ENCODE measurements at places on chromosomes 2 and 18.

- DNase-seq: no peak
These were observed 4.2 kb downstream of the NABP1 start for GRCh38 chr2:191682126-191682525.

GRCh38 chr2:238278626-238279323 lies 9.6 kb downstream of the PER2 start:
- DNase-seq: no peak

GRCh38 chr2:88669482-88670214 lies 21.8 kb upstream of the RPIA start:
- DNase-seq: peak; percentile 43

GRCh38 chr18:21309248-21309647 lies 67.2 kb downstream of the GREB1L start:
- no peak for DNase-seq

- DNase-seq: peak; percentile 41
These were observed 58.6 kb downstream of the KCNG2 start for GRCh38 chr18:79856119-79857007.

DNA sequence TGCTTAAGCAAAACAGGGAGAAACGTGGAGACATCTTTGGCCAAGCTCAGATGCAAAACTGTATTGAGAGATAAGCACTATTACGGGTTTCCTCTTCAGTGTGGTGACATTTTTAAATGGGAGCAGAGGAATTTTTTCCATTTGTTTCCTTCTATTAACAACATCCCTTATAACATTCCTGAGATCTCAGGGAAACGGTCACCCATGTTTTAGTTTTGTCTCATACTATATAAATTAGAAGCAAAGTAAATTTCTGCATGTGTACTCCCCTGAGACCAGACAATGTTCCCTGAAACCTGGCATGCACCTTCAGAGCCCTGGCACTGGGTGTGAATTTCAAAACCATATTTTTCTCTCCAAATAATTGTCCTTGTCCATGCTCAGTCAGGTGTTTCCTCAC lies 57.6 kb upstream of the RNF152 start:
- DNase-seq: no peak

GRCh38 chr2:69914950-69915945 lies at the start of gene MXD1:
TSS of gene MXD1 (plus strand) at chr2:69915109. CDS start at chr2:69915331, 222 bp downstream.
- DNase-seq: peak; percentile 61

GRCh38 chr2:190093793-190094192 lies 31.3 kb upstream of the MSTN start:
- DNase-seq: peak; percentile 90

DNA sequence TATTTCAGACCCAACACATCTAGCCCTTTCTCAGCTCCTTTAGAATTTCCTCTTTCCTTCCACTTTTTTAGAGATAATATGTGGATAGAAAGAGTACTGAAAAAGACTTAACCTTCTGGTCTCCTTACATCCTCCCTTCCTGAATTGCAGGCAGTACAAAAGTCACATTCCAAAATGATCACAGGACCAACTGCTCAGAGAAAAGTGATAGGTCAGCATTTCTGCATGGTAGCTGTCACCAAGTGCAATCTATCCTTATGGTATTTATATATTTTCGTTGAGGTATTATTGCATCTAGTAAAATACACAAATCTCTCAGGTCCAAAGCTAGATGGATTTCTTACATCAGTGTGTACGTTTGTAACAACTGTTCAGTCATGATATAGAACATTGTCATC lies 427.5 kb downstream of the LPIN1 start:
- peak; percentile 40 for DNase-seq

- peak; percentile 74 for DNase-seq
These were observed 487.2 kb upstream of the GCFC2 start for GRCh38 chr2:76197842-76198448.

DNA sequence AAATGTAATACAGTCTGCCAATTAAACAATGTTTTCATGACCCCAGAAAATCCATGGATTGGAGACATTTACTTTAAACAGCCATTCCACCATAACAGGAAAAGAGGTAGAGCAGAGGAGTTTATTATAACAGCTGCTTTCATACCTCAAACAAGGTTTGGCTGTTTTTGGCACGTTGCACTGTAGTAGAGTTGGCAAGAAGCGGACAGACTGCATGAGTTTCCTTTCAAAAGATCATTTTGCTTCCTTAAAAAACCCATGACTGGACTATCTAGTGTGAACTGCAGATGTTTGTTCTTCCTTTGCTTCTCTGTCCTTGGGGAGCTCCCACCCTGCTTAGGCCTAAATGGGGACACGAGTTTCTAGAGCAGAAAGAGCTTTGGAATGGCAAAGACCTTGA lies 108.5 kb upstream of the THOC1 start:
- DNase-seq: peak; percentile 74

DNA sequence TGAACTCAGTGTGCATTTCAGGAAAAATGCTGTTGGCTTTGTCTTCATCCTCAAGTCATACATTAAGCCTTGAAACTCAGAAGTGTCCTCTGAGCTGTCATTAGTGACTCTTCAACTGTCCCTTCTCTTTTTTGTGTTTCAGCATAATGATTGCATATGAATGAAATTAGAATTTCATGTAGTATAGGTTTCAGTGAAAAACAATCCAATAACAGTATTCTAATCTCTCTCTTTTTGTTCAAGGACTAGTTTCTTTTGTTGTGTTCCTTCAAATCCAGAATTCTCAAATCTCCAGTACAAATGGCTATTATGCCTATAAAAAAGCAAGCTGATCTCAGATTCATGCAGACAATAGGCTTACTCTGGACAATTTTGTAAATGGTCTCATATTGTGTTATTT lies 133.5 kb downstream of the QPCT start:
- no peak for DNase-seq

DNA sequence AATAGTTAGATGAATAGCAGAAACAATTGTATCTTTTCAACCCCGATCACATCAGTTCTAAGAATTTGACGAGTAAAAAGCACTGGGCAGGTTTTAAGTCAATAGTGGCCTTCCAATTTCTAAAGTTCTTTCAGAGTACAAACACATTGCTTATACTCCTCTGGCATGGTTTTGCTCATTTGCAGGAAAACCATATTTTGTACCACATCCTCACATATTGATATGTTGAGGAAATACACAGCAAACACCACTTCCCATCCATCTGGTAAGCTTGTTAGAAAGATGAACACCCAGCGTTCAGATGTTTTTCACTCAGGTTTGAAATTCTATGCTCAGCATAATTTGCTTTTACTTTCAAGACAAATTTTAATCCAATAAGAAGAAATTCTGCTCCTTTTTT lies 344.6 kb upstream of the ACVR2A start:
- no peak for DNase-seq

- no peak for DNase-seq
These were observed 183.3 kb downstream of the ASXL3 start for GRCh38 chr18:33761363-33761762.

- no peak for DNase-seq
These were observed 32.1 kb upstream of the HS6ST1 start for GRCh38 chr2:128350736-128351135.

DNA sequence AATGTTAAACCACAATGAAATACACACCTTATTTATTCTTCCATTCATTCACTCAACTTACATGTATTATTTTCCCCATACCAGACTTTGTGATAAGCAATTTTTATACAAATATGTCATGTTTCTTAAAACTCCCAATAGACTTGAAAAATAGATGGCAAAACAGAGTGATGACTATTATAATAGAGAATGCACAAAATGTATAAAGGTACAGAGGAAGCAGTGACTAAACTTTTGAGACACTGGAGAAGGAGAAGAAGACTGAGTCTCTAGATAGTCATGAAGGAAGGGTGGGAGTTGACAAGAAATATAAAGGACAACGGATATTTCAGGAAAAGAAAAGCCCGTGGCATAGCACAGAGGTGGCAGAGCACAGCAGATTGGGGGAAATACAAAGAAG lies 198.1 kb upstream of the SLC39A10 start:
- DNase-seq: no peak

DNA sequence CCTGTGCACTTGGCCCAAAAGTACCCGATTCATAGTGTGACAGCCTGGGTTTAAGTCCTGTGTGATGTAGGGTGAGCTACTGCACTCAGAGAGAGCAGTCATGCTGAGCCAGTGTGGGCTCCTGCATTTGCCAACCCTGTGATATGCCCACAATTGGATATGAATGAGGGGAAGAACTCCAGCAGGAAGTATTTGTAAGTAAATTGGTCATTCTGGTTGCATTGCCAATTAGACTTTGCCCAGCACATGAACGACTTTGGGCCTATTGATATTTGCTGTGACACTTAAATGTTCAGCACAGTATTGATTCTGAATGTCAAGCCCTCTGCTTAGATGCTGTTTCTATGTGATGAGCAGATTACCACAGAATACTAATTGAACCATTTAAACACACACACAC lies 570.9 kb downstream of the PIK3C3 start:
- no peak for DNase-seq

- DNase-seq: no peak
These were observed 68.1 kb upstream of the ZNF804A start for GRCh38 chr2:184530239-184530638.

GRCh38 chr2:112312821-112313220 lies 37.4 kb downstream of the ZC3H6 start:
- no peak for DNase-seq

GRCh38 chr2:112840068-112840445 lies 3.5 kb upstream of the IL1B start:
- no peak for DNase-seq

DNA sequence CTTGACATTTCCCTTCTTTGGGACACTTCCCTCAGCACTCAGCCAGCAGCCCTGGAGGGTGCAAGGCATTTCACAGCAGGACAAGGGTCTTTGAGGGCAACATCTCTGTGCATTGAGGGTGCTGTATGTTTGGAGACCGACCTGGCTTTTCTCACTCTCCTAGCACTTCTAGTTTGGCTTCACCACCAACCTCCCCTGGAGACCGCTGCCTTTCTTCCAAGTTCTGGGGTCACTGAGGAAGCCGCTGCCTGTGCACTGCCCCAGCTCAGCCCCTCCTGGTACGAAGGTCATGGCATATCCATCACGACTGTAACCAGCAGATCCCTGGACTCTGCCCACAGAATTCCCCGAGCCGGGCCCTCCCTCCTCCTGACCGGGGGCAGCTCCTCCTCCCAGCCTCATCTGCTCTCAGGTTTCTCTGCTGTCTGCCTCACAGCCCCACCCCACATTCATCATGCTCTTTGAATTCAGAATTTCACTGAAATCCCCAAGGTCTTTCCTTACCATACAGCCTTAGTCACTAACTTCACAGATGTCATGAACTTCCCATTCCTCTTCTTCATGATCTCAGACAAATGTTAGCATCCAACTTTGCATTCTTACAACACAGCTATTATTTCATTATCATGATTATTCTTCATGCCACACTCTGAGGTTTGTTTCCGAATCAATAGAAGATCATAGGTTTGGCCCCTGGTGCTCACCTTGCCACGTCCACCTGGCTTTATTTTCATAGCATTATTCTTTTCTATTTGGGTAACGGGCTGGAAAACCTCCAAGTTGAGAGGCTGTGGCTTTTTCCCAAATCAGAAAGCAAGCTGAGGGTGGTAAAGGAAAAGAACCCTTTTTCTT lies 113.0 kb upstream of the COPS8 start:
- DNase-seq: peak; percentile 61

DNA sequence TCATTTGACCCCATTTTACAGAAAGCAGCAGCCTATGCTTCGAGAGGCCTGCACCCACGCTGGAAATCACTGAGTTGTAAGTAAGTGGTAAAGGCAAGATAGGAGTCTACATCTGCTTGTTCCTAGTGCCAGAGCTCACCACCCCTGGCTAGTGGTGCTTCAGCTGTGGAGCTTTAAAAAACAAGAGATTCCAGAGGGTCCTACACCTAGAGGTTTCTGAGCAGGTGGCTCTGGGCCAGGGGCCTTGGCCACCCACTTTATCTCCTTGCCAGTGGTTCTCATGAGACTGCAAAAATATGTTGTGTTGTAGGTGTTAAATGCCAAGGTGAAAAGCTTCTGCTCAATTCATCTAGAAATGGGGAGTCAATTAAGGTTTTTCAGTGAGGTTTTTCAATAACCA lies 60.0 kb upstream of the SERTAD2 start:
- no peak for DNase-seq

- peak; percentile 18 for DNase-seq
These were observed 19.3 kb upstream of the ITGAV start for GRCh38 chr2:186570604-186571003.
